ENCODE measurements at places on chromosomes 12 and 14. TPM values are rescaled to one million over a fixed set of nuclear protein-coding genes. Genes with fewer than 3 reads are reported as not detected.

- no peak for DNase-seq
Observed at GRCh38 chr12:21925296-21925913, 15.8 kb downstream of the ABCC9 start.

DNA sequence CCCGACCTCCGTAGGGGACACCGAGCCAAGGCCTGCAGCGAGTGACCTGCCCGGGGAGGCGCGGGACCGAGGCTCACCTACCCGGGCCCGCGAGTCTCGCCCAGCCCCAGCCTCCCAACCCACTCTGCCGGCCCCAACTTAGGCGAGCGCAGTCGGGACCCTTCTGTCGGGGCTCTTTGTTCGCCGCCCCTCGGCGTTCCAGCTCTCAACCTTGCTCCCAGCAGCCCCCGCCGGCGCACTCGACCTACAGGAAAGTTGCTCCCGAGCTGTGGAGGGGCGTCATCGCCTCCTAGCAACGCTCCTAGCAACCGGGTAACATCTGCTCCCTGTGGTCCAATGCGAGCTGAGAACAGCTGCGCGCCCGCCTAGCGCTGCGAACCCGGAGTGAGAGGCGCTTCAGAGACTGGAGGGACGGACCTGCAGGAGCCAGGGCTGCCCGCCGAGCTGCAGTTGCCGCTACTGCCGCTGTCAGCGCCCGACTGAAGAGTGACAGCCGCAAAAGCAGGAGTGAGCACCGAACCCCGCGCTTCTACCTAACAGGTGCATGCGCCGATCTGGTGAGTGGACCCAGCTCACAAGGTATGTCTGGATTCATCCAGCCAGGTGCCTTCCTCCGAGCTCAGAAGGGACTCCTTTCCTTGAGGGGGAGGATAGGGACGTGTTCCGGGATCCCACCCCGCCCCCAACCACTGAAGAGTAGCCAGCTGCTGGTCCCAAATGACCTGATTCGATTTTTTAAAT, 355.0 kb downstream of the SNAPC1 start:
- peak; percentile 95 for DNase-seq

- no peak for DNase-seq
Observed at GRCh38 chr14:99134516-99135046, 137.4 kb downstream of the BCL11B start.

DNA sequence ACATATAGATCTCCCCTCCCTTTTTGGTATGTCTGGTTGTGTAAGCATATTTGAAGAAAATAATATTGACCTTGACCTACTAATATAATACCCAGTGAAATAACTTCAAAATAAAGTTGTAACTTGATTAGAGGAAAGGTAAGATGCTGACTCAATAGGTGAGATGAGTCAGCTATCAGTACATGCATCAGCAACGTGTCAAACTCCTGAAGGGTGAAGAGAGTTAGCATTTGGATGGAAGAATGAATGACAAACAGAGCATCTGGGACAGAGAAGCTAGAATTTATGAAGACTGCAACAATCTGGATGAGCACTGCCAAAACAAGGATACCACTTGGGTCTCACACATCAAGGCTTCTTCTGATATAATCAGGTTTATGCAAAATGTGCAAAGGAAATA, 74.9 kb downstream of the PPP2R5E start:
- no peak for DNase-seq

DNA sequence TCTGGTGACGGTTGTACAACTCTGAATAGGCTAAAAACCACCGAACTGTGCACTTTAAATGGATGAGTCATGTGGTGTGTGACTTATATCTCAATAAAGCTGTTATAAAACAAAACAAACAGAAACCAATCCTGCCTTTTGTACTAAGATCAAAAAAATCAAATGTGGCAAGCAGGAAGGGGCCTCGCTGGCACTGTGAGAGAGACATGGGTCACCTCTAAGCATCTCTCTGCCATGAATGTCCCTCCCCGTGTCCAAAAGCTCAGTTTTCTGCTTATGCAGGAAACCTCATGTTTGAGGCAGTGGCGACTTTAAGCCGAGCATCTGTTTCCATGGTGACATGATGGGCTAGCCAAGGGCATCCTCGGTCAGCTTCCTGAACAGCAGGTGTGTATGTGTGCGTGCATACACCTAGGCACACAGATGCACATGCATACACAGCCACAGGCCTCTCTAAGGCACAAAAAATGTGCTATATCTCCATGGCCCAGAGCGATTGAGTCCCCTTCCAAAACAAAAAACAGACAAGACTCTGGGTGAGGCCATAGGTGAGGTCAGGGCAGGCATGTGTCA, 44.4 kb downstream of the ARL6IP4 start:
- DNase-seq = no peak

DNA sequence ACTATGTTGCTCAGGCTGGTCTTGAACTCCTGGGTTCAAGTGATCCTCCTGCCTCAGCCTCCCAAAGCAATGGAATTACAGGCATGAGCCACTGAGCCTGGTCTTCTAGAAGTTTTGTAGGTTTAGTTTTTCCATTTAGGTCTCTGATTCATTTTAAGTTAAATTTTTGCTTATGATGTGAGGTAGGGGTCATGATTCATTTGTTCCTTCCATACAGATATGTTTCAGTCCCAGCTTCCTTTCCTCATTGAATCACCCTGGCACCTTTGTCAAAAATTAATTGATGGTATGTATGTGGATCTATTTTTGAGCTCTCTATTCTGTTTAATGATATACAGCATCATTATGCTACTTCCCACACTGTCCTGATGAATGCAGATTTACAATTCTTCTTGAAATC, 25.6 kb upstream of the CABP1 start:
- DNase-seq = no peak

DNA sequence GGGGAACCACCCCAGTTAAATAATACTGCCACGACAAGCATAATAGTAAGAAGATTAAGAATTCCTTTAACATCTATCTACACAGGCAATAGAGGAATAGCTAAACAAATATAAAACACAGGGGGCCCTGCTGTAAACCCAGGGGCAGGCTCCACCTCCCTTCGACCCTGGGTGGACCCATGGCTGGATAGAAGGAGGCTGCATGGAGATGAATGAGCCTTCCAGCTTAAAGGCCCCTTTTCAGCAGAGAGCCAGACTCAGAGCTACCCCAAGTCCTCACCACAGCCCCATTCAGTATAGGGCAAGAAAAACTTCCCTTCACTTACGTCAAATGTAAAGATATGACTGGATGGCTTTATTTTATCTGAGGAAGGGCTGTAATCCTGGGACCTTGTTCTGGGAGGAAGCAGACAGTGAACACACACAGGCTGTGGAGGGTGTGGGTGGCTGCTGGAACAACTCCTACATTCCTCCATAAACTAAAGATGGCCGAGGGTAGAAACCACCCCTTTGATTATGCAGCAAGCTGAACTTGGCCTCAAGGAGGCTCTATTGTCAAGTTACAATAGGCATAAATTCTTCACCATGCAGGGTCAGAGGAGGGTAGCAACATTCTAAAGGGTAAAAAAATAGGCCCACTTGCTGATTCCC, 30.4 kb downstream of the NUAK1 start:
- DNase-seq = no peak

DNA sequence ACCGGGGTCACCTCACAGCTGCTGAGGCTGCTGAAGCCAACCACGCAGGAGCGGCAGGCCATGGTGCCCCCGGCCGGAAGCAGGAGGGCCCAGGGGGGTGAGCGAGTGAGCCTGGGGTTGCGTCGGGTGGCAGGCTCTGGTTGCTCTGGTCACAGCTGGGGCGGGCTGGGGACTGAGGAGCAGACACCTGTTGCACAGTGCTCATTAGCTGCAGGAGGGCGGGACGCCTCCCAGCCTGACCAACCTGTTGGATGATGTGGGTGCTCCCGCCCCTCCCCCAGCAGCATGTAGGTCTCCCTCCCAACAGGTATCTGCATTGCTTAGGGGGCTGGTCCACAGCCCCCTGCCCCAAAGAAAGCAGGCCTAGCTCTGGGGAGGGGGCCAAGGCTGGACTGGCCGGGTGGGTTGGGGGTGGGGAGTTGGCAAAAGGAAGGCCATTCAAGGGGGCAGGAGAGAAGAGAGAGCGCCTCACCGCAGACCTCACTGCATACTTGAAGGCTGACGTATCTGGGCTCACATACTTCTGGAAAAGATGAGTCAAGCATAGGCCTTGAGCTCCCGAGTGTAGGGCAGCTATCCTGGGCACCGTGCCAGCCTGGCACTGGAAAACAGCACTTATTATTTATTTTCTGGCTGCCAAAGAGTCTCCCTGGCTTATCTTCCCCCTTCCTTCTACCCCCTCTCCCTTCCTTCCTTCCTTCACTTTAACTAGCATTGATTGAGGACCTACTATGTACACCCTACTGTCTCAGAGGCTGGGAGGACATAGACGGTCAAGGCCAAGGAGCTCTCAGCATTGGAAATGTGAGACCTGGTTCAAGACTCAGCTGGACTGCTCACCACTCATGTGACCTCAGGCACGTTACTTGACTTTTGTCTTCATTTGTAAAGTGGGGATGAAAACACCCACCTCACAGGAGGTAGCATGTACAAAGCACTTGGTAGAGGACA, at the start of gene KRT80:
TSS of gene KRT80 (minus strand) at position 174 of the 951 bp plus-strand sequence. CDS start at position 62, 112 bp downstream.
- DNase-seq = no peak

DNA sequence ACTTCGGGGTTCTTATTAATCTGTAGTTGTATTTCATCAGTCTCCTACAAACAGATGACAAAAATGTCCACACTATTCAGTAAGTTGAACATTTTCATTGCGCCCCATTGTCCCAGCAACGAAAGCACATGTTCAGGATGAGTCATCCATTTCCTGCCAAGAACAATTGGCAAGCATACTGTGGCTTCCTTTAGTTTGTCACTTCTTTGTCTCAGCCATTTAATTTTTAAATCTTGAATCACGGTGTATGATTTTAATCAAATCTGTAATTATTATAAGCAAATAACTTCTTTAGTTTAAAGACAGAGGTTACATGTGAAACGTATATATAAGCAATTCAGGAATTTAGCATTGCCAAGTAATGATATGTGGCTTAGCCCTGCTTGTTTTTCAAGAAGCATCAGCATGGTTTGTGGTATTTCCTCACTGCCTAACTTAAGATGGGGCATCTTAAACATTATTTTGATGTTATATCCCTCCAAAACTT, 211.3 kb upstream of the KRR1 start:
- no peak for DNase-seq

SLC25A47 gene
- total RNA-seq = not detected

KLHL33 gene
- total RNA-seq = 0.89 TPM

All from spinal cord (tissue), 10 donors.